ENCODE measurements at places on chromosomes 1 and 21.
A peak's percentile ranks its signal among the peaks of the same experiment; 100 is the strongest.

DNA sequence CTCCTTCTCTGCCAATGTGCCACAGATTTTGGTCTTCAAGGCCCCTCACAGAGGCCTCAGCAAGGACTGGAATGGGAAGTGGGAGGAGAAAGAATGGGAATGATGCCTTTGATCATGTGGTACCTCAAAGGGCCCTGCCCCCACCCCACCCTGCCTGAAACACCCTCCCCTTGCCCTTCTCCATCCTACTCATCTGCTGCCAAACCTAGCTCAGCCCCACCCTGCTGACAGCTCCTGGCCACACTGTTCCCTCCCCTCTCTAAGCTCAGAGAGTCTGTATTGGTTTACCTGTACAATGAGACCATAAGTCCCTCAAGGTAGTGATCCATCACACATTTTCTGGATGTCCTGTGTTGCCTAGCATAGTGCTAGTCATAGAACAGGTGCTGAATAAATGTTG, 6.7 kb upstream of the ARHGAP30 start:
- no peak for DNase-seq

DNA sequence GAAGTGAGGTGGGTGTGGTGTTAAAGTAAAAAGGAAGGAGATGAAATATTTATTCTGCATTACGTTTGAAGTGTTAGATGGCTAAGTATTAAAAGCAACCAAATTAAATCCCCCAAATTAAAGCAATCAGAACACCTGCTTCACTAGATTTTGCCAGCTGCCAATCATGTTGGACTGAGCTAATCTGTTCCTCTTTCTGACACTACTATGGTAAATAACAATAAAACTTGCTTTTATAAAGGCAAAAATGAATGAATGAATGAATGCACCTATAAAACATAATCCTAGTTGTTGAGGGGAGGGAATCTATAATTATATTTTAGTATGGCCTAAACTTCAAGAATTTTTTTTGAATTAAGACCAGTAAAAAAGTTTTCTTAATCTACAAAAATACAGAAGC, 51.0 kb downstream of the RAB3GAP2 start:
- no peak for DNase-seq

- no peak for DNase-seq
These were observed 142.6 kb downstream of the AJAP1 start for GRCh38 chr1:4797016-4797410.

DNA sequence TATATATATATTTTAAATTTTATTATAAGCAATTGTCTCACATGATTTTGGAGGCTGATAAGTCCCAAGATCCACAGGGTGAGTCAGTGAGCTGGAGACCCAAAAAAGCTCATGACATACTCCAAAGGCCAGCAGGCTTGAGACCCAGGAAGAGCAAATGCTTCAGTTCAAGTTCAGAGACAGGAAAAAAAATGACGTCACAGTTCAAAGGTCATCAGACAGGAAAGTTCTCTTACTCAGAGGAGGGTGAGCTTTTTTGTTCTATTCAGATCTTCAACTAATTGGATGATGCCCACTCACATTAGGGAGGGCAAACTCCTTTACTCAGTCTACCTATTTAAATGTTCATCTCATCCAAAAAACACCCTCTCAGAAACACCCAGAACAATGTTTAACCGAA, 18.2 kb downstream of the RXRG start:
- no peak for DNase-seq

- DNase-seq: no peak
These were observed 426.7 kb upstream of the RUNX1 start for GRCh38 chr21:35475762-35476161.

DNA sequence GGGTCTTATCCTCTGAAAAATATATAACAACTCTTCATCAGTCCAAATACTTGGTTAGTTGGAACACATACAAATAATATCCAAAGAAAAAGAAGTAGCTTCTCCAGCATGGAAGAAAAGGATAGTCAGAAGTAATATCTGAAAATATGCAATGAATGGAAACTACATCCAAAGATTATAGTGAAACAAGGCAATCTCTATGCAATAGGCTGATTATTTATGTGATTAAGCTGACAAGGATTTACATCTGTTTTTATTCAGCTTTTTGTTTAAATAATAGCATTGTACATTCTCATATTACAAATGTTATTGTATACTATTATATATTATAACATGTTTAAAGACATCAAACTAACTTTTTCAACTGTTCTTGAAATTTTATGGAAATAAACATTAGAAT, 15.3 kb upstream of the TGFBR3 start:
- DNase-seq: no peak

GRCh38 chr1:91567583-91567982, 66.9 kb downstream of the CDC7 start:
- no peak for DNase-seq

DNA sequence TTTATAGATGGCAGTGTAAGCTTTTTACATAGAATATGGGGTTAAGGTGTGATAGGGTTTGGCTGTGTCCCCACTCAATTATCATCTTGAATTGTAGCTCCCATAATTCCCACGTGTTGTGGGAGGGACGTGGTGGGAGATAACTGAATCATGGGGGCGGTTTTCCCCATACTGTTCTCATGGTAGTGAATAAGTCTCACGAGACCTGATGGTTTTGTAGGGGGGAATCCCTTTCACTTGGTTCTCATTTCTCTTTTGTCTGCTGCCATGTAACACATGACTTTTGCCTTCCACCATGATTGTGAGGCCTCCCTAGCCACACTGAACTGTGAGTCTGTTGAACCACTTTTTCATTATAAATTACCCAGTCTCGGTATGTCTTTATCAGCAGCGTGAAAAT, 290.3 kb upstream of the B3GALT2 start:
- DNase-seq: no peak

DNA sequence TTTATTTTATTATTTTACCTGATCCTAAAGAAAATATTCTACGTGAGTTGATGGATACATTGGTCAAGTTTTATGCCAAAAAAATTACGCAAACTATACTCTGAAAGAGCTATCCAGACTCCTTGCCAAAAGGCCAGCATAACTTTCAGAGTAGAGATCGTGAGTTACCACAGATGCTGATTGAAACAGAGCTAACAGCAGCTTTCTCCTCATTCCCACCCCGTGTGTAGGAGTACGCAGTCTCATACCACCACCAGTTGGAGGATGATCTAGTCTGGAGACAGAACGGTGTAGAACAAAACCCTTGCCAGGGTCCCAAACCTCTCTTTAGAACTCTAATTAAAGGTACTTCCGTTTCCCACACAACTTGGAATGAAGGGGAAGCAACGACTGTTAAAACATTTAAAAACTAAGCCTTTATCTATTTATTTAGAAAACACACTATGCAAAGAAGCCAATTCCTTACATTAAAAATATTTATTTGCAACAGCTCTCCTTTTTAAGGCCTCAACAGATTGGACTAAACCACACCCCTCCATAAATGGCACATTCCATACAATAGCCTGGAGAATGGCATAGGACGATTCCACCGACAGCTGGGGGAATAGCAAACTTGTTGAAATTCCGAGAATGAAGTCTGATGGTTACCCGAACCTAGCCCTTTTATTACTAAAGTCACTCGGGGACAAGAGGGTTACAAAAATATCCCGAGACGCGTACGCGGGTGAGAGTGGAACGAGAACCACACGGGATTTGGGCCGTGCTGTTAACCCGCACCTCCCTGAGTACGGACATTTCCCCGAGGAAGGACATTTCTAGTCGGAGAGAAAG, 1.4 kb downstream of the NUCKS1 start:
- DNase-seq: no peak

- no peak for DNase-seq
These were observed 4.5 kb downstream of the EFNA3 start for GRCh38 chr1:155083052-155083541.

GRCh38 chr1:218357211-218357892, 12.2 kb downstream of the TGFB2 start:
- no peak for DNase-seq

DNA sequence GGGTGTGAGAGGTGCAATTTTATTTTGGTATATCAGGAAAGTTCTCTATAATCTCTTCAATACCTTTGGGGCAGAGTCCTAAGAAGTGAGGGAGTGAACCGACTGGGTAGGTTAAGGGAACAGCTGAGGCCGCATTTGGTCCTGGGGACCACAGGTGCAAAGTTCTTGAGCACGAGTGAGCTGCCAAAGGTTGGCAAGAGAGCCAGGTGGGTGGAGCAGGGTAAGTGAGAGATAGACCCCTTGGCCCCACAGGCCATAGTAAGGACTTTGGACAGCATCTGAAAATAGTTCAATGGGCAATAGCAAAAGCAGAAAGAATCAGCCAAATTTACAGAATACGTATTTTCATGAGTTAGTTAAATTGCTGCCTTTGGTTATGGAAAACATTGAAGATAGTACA, 11.0 kb upstream of the NID1 start:
- no peak for DNase-seq

GRCh38 chr1:50976111-50976889, 6.3 kb downstream of the CDKN2C start:
- DNase-seq: no peak

GRCh38 chr1:100292711-100293110, 26.7 kb downstream of the RTCA start:
- no peak for DNase-seq

GRCh38 chr1:164611754-164612642, 53.0 kb downstream of the PBX1 start:
- peak; percentile 64 for DNase-seq

- no peak for DNase-seq
These were observed 90.7 kb downstream of the GALNT2 start for GRCh38 chr1:230157420-230158390.

- DNase-seq: no peak
These were observed 38.4 kb downstream of the CLSTN1 start for GRCh38 chr1:9785406-9785805.

- DNase-seq: no peak
These were observed 6.4 kb upstream of the BRWD1 start for GRCh38 chr21:39319814-39320332.

GRCh38 chr1:41617336-41617735, 132.9 kb upstream of the EDN2 start:
- DNase-seq: no peak

DNA sequence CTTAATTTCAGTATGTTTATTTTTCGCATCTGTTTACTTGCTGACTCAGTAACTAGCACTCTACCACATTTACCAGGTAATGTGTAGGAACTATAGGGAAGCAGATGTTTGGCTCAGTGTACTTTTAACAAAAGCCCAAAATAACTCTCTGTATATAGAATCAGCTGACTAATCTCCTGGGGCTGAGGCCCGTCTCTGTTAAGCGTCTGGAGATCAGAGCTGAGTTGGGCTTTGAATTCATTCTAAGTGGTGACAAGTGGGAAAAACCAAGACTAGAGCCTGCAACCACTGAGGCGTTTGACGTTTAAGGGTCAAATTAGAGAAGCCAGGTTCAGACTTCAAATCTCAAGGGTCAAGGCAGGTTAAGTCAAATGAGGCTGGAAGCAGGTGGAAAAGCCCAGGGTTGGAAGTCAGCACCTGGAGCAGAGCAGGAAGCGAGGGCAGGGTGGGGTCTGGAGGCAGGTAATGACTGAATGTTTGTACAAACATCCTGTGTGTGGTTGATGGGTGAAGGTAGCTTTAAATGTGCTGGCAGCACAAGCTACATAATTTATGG, 56.8 kb upstream of the LYST start:
- no peak for DNase-seq

- peak; percentile 83 for DNase-seq
These were observed 9.8 kb upstream of the CDC20 start for GRCh38 chr1:43348809-43349593.

DNA sequence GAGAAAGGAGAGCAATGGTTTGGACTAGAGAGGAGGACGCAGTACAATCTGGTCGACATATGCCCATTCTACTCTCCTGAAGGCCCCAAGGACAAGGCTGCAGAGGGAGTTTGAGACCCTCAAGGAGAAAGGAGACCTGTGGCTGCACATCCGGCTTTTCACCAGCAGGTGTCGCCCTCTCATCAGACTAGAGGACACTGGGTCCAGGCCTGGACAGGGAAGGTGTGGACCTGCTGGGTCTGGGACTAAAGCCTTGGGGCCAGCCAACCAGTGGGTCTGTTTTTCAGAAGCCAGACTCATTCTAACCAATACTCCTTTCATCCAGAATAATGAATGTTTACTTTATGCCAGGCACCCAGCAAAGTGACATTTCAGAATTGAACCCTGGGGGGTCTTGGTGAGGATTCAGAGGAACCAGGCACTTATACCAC, 5.0 kb downstream of the SRARP start:
- peak; percentile 94 for DNase-seq

GRCh38 chr1:208318150-208318734, 74.1 kb upstream of the PLXNA2 start:
- no peak for DNase-seq

- no peak for DNase-seq
These were observed 2.1 kb downstream of the DISP3 start for GRCh38 chr1:11481019-11481418.

DNA sequence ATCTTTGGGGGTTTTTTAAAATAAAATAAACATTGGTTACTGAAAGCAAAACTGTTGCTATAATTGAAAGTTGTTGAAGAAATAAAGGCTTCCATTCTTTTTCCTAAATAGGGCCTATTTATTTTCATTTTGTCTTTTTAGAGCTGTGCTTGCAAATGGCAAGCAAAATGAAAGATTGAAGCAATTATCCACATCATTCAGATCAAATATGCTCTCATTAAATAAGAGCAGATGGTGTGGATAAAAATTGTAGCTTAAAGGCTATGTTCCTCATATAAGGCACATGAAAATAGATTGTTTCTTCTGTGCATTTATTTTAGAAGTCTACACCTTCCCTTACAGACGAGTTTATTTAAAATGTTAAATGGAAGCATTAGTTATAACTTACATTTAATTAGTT, 1317.7 kb downstream of the MRPL39 start:
- DNase-seq: no peak
